Upper lobe of right lung (tissue), 1 donor: ENCODE measurements at places on chromosomes 3 and 15. TPM values are rescaled to one million over a fixed set of nuclear protein-coding genes. Genes with fewer than 3 reads are reported as not detected.
A peak's percentile ranks its signal among the peaks of the same experiment; 100 is the strongest.

The PLAAT1 gene
- 0.96 TPM for total RNA-seq

GRCh38 chr3:182726258-182727142 lies 66.8 kb upstream of the ATP11B start:
- DNase-seq: no peak

DNA sequence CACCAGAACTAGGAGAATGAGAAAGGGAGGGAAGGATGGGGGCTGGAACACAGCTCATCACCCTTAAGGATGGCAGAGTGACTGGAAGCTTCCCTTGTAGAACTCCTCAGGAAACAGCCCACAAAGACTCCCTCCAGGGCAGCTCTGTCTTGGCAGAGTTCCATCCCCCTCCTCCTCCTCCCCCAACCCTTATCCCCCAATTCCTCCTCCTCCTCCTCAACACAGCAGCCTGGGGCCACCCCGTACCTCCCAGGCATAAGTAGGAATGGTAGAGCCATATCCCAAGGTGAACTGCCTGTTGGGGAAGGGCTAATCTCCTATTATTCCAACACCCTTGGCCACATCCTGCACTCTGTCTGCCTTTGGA lies 38.8 kb downstream of the ADCY5 start:
- no peak for DNase-seq

The GASK1A gene
- 3.9 TPM for total RNA-seq

The ADGRG7 gene
- total RNA-seq: not detected

The LRRC31 gene
- total RNA-seq: 1.7 TPM

DNA sequence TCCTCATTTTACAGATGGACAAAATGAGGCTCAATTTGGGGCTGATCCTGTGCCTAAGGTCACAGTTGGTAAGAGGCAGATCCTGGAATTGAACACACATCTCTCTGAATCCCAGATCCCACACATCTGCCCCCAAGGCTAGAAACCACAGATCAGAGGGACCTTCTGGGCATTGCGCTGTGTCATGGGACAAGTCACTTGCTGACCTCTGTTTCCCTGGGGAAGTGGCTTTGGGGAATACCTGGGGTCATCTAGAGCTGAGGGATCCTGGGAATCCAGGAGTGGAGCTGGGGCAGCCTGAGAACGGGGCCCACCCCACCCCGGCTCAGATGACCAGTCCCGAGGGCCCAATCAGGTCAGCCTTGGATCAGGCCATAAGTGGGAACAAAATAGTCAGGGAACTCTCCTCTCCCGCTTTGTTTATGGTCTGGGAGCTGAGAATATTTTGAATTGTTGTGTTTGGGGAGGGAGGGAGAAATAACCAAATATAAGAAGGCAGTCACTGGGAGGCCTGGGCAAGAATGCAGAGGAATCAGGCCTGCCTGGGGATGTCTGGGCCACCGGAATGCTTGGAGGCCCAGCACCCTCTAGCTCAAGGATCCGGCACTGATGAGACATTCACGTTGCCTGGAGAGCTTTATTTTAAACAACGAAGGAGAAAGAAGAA lies 8.8 kb upstream of the SLC6A6 start:
- DNase-seq: no peak

The NDN gene
- 30.7 TPM for total RNA-seq

The TNNC1 gene
- 88.9 TPM for total RNA-seq

The SEMA7A gene
- total RNA-seq: 5.4 TPM

DNA sequence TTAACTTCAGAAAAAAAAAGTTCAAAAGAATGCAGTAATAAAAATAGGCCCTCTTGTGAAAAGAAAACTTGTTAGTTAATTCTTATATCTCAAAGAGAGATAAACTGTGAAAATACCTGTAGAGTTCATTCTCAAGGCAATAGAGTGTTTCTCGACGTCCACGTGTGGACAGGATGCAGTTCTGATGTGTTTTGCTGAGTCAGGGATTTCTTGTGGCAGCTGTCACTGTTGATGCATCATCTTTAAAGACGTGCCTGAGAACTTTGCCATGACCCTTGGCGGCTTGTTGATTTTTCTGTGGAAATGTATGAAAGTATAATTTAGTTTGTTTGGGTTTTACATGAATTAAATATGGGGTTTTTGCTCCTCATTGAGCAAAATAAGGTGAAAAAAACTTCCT lies 702.2 kb downstream of the NLGN1 start:
- DNase-seq: no peak

The PIGX gene
- 17.4 TPM for total RNA-seq

DNA sequence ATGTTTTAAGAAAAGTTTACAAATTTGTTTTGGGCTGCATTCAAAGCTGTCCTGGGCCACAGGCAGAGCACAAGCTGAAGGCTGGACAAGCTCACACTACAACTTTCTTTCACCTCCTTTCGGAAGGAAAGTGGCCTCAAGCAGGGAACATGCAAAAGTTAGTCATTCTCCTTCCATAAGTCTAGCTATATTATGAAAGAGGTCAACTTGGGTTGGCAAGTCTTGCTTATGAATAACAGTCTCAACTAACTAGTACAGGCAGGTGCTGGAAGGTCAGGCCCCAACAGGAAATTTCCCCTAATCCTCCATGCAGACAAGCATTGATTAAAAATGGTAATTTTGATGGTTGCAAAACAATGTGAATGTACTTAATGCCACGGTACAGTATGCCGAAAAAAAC lies 69.4 kb downstream of the OSBPL10 start:
- no peak for DNase-seq

- no peak for DNase-seq
These were observed 533.2 kb downstream of the GRM7 start for GRCh38 chr3:7393944-7394605.

DNA sequence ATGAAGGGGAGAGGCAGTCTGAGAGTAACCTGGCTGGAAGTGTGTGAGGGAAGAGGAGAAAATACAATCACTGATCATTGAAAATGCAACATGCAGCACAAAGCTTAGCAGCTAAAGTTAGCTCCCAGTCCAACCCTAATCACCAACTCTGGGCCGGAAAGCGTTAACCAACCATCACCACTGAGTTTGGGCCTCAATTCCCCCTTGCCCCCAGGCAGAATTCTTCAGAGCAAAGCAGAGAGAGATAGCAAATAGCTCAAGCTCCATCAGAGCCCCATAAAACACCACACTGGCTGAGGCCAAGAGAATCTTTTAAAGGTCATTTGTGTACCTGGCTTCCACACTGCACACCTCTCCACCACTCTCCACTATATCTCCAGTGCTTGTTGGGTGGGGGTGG lies 16.2 kb upstream of the PDIA5 start:
- no peak for DNase-seq

DNA sequence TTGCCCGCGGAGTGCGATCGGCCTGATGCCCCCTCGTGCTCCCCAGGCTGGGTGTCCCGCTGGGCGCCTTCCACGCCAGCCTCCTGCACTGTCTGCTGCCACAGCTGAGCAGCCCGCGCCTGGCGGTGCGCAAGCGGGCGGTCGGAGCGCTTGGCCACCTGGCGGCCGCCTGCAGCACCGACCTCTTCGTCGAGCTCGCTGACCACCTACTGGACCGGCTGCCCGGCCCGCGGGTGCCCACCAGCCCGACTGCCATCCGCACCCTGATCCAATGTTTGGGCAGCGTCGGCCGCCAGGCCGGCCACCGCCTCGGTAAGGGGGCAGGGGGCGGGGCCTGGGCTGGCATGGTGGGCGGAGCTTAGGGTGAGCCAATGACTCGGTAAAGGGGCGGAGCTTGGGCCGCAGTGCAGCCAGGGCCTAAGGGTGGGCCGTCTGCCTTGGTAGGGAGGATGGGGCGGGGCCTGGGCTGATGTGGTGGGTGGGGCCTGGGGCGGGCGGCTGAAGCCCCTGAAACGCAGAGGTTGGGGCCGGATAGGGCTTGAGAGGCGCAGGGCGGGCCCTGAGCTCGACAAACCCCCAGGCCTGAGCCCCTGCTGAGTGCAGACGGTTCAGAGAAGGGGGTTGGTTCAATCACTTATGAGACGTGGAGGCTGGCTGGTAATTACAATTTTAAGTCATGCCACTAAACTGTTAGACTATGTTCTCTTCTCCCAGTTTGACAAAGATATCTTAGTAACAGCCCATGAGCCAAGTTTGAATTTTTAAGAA lies 13.7 kb downstream of the CAND2 start:
- DNase-seq: peak; percentile 98

DNA sequence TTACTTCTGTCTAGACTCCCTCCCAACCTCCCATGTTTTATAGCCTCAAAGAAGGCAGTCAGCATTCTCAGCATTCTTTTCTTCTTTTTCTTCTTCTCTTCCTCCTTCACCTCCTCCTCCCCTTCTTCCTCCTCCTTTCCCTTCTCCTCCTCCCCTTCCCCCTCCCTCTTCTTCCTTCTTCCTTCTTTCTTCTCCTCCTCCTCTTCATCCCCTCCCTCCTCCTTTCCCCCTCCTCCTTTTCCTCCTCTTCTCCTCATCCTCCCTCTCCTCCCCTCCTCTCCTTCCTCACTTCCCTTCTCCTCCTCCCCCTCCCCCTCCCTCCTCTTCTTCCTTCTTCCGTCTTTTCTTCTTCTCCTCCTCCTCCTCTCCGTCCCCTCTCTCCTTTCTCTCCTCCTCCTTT lies 3.6 kb upstream of the LPCAT4 start:
- no peak for DNase-seq

DNA sequence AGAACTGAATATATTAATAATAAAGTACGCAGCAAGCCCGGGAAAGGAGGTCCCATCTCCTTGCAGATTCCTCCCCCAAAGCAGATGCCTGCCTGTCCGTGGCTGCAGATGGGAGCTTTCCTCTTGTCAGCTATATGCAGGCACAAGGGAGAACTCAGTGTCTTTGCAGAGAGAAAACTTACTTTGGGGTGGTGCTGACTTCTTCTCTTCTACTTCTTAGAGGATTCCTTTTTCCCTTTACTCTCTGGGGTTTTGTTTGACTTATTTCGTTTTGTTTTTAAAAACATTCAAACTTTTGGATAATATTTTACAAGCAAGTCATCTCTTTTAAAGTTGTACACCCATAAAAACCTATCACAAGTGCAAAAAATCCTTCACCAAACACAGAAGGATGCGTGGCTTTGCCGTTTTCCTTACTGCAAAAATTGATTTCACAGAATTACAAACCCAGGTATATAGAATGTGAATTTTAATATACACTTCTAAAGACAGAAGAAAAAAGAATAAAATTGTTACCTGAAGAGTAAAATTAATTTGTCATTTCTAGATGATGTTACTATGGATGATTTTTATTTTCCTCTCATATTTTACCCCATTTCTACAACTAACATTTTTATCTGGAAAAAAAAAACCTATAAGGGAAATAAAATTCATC lies 65.3 kb upstream of the IGF1R start:
- no peak for DNase-seq

DNA sequence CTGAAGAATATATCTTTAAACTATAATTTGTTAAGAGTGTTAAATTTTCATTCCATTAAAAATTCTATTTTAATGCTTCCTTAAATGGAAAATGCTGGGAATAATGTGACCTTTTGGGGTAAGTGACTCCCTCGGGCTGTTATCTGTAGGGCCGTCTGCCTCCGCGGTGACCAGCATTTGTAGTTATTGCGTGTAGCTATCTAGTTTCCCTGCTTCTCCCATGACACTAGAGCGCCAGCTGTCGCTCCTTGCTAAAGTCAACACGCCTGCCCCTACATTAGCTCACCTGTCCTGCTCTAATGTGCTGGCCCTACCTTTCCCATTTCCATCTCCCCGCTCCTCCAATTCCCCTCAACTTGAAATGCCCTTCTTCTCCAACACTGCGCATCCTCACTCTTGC lies 12.4 kb upstream of the CHRM5 start:
- no peak for DNase-seq

DNA sequence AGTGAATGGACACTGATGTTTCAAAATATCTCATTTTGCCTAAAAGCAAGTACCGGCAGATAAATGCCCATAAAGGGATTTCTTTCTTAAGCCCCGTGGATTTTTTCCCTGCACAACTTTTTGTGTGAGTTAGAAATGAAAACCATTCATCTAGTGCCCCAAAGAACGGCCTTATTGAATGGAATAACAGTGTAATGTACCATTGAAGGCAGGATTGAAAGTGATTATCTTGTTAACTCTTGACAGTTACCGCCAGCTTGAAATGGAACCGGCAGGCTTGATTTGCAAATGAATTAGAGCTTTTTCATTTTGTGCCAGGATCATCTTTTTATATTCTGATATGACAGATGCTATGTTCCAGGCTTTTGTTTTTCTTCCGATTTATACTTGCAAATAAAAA lies 162.2 kb downstream of the RSRC1 start:
- no peak for DNase-seq

DNA sequence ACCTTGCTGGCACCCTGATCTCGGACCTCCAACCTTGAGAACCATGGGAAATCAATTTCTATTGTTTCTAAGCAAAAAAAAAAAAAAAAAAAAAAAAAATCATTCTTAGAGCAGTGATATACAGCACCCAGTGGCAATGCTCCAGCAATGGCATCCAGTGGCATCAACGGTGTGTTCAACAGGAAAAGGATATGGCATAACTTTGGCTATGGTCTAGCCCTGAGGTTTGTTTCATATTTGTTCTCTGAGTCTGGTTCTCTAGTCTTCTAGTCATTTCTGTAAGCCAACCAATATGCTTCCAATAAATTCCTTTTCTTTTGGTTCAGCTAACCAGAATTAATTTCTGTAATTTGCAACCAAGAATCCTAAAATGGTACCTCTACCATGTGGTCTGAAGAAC lies 19.2 kb downstream of the DENND4A start:
- no peak for DNase-seq

DNA sequence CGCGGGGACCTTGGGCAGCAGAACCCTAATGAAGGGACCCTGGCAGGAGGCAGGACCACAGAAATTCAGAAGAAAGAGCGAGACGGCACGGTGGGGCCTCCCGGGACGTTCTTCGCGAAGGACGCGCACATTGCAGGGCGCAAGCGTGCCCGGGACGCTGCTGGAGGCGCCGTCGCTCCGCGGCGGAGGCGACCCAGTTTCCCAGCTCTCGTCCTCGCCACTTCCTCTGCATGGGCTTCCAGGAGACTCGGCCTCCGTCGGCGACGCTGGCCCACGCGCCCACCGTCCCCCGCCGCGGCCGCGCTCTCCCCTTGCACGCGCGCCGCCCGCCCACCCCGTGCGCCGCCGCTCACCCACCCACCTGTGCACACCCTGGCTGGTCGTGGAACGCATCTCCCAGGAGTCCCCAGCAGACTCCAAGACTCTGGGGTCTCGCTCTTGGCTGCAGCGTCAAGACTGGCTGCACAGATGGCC lies 31.8 kb upstream of the SMAD3 start:
- DNase-seq: no peak

- DNase-seq: no peak
These were observed 58.8 kb upstream of the SLC7A14 start for GRCh38 chr3:170644711-170645110.

DNA sequence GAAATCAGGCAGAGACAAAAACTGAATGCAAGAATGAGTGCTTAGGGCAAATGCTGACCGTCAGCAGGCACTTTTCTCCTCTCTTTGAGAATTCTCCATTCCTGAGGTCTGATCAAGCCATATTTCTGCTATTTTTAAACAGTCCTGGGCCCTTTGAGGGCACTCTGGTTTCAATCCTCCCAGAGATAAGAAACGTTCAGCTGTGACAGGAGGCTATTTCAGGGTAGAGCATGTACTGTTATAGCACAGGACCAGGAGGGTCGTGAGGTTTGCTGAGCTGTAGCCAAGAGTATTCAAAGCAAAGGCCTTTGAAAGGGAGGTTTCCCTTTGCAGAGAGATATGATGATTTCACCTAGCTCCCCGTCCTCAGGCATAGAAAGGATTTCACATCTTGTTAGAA lies 39.6 kb upstream of the PDZRN3 start:
- no peak for DNase-seq
